CD4-positive, alpha-beta T cell treated with Interleukin-1 beta for 1 hour (primary cell): ENCODE measurements at places on chromosomes 16 and 17.
A peak's percentile ranks its signal among the peaks of the same experiment; 100 is the strongest.

DNA sequence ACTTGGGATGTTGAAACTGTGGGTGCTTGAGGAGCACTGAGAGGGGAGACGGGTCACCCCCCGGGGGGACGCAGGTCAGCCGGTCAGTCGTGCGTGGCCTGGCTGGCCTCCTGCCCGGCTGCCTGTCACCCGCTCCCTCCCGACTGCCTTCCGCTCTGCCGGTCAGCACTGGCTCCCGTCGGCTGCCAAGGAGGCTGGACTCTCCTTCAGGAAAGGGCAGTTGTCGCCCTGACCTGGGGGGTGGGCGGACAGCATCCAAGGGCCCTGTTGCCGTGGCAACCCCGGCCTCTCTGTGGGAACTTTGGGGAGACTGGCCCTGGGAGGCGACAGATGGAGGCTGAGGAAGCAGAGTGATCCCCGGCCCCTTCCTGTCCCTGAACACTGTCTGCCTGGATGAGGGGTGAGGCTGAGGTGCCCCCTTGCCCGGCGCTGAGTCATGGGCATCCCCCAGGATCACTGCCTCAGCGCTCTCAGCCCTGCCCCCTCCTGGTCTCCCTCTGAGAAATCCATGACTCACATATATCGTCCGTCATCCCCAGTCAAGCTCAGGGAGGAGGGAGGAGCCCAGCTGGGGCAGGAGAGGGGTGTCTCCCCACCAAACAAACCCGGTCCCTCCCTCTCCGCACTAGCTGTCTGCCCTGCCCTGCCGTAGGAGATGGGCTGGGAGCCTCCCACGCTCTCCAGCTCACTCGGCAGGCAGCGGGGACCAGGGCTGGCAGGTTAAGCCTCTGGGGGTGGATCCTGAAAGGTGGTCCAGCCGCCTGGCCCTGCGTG, at the start of gene ADGRG1:
Gene ADGRG1, plus strand, starts transcription at position 623 of the 774 bp plus-strand sequence. CDS start 21,658 bp downstream, outside the sequence.
- peak; percentile 33 for DNase-seq

DNA sequence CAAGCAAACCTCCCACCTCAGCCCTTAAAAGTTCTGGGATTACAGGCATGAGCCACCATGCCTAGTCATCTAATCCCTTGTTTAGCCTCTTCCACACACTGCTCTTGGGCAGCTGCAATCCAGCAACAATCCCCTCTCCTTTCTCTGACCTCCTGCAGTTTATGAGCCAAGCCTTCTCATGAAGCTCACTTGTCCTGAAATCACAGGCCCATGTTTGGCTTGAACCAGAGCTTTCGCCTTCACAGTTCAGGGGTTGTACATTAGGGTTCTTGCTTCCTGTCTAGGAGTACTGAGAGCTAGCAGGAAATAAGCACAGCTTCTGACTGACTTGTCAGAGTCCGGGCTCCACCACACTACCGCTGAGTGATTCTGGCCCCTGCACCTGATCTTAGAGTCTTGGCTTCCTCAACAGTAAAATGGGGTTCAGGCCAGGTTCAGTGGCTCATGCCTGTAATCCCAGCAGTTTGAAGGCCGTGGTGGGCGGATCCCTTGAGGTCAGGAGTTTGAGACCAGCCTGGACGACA, 16.3 kb downstream of the ERAL1 start:
- peak; percentile 38 for DNase-seq

DNA sequence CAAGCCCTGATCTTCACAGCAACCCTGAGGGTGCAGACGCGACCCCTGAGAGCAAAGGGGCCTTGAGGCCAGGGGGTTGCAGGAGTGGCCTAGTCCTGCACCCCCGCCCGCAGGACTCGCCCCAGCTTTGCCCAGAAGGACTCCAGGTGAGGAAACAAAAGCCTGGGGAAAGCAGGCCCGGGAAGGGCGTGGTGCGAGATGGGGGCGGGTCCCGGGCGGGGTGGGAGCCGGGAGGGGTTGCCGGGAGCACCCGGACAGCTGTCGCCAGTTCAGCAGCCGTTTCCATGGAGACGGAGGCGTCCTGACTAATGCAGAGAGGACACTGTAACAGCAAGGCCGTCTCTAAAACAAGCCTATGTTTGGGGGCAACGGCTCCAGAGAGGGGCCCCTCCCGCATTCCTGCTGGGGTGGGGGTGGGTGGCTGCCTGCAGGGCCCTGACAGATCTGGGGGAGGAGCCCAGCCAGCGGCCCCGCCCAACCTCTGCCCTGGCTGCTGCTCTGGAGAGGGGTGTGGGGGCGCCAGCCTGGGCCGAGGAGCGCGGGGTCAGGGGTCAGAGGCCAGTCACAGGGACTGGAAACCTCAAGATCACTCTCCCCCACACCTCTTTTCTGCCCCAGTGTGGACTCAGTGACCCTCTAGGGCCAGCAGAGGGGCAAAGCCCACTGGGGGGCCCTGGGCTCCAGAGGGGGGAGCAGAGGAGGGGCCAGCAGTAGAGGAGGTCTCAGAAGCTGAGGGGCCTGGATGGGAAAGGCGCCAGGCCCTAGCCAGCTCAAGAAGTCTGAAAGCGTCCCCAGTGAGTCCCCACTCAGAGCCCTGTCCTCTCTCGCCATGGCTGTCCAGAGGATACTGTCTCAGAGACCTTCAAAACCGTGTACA, 3.1 kb upstream of the TPPP3 start:
- no peak for DNase-seq

GRCh38 chr16:51172368-51172767, 21.3 kb upstream of the SALL1 start:
- DNase-seq, result no peak

GRCh38 chr17:67422897-67423296, 45.8 kb downstream of the PITPNC1 start:
- DNase-seq, result no peak

GRCh38 chr17:63365366-63366240, 80.5 kb downstream of the CYB561 start:
- no peak for DNase-seq

DNA sequence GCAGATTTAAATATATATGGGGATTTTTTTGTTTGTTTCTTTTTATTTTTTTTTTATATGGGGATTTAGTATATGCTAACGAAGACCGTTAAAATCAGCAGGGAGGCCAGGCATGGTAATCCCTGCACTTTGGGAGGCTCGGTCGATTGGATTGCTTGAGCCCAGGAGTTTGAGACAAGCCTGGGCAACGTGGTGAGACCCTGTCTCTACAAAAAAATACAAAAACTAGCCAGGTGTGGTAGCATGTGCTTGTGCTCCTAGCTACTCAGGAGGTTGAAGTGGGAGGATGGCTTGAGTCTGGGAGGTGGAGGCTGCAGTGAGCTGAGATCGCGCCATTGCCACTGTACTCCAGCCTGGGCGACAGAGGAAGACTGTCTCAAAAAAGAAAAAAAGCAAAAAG, 22.3 kb upstream of the MEIOC start:
- DNase-seq, result no peak

GRCh38 chr17:50267074-50267841, 7.0 kb upstream of the TMEM92 start:
- DNase-seq, result no peak

DNA sequence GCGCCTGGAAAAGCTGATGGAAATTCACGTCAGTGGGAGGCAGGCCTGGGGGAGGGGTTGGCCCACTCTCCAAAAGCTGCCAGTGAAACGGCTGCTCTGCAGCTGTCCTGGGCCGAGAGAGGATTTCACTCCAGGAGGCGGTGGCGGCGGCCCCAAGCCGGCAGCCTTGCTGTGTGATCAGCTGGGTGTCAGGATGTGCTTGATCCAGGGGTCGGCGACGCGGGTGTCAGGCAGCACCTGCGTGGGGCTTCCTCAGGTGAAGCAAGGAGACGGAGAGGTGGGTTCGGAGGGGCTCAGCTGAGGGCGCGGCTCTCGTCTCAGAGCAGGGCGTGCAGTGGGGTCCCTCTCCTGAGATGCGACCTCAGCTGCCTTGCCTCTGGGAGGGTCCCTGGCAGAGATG, 7.0 kb downstream of the CBFA2T3 start:
- no peak for DNase-seq

DNA sequence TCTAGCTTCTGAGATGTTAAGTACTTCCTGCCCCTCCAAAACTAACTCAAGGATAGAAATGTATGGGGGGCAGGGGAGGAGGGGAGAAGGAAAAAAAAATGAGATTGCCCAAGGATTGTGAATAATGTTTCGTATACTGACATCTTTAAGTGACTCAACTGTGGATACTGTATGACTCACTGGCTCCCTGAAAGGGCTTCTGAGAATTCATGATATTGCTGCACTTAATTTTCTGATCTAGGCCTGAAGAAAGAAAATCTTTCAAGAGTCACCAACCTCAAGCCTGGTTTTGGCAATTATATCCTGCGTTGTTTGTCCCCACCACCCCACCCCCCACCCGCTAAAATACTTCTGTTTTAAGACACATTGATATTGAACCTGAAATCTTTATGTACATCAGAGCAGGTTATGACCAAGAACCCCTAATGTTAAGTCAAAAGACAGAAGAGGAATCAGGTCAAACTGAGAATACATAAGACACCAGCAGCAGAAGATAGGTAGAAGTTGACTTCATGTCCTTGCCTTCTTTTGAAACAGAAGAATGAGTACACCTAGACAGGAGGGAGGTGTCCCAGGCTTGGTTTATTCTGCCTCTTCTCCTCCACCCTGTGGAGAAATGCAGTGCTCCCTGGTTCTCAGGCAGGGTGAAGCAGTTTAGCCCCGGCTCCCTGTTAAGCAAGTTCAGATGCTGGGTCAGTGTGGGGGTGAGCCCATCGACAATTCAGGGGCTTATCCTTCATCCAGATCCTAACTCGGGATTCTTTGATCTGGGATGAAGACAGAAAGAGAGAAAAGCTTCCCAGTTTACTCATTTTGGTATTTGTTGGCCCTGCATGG, 3.3 kb upstream of the FBXL20 start:
- no peak for DNase-seq

GRCh38 chr17:44203731-44204440, 4.2 kb upstream of the ATXN7L3 start:
- DNase-seq, result peak; percentile 55

GRCh38 chr17:39200957-39201510, 951 bp downstream of the RPL19 start:
- no peak for DNase-seq

- peak; percentile 22 for DNase-seq
These were observed 7.9 kb upstream of the SOST start for GRCh38 chr17:43766413-43767052.

DNA sequence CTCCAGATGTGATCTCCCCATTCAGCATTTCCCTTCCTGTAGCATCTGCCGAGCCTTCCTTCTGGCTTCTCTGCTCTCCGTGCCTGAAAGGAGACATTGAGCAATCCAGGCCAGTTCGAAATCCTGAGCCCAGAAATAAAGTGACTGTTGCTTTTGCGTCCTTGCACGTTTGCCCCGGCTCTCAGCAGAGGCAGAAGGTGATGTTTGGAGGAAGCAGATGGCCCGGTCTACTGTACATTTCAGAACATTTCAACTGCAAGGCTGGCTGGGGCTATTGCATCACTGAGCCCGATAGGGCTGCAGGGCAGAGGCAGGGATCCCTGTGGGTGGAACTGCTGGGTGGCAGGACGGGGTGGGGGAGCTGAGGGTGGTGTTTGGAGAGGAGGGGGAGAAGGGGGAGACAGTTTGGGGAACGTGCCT, 29.4 kb downstream of the IRF8 start:
- DNase-seq, result no peak

DNA sequence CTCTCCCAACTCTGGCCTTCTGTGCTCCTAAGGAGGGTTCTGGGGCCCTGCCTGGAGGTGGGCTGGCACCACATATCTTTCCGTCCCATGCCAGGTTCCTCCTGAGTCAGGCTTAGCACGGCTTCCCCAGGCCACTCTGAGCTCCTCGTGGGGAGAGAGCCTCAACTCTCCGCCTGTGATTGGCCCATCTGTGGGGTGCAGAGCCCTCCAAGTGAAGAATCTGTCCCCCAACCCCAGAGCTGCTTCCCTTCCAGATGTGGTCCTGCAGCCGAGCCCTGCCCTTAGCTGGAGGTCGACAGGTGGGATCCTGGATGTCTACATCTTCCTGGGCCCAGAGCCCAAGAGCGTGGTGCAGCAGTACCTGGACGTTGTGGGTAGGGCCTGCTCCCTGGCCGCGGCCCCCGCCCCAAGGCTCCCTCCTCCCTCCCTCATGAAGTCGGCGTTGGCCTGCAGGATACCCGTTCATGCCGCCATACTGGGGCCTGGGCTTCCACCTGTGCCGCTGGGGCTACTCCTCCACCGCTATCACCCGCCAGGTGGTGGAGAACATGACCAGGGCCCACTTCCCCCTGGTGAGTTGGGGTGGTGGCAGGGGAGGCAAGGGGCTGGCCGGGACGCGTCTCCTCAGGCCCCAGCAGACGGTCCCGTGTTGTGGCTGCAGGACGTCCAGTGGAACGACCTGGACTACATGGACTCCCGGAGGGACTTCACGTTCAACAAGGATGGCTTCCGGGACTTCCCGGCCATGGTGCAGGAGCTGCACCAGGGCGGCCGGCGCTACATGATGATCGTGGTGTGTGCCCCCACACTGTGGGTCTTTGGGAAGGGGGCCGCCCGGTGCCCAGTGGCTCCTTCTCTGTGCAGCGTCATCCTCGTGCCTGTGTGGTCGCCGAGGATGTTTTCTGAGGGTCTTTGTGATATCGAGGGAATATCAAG, 6.9 kb downstream of the GAA start:
- no peak for DNase-seq

GRCh38 chr17:10821054-10821453, 16.8 kb downstream of the PIRT start:
- no peak for DNase-seq

DNA sequence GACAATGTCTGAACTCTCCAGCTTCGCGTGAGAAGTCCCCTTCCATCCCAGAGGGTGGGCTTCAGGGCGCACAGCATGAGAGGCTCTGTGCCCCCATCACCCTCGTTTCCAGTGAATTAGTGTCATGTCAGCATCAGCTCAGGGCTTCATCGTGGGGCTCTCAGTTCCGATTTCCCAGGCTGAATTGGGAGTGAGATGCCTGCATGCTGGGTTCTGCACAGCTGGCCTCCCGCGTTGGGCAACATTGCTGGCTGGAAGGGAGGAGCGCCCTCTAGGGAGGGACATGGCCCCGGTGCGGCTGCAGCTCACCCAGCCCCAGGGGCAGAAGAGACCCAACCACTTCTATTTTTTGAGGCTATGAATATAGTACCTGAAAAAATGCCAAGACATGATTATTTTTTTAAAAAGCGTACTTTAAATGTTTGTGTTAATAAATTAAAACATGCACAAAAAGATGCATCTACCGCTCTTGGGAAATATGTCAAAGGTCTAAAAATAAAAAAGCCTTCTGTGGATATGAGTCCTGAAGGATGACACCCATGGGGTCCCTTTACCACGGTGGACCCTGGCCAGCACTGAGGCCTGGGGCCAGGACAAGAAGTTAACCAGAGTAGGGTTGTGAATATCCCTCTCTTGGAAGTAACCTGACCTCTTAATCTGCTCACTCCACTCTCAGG, 10.5 kb upstream of the ITGAD start:
- peak; percentile 66 for DNase-seq

DNA sequence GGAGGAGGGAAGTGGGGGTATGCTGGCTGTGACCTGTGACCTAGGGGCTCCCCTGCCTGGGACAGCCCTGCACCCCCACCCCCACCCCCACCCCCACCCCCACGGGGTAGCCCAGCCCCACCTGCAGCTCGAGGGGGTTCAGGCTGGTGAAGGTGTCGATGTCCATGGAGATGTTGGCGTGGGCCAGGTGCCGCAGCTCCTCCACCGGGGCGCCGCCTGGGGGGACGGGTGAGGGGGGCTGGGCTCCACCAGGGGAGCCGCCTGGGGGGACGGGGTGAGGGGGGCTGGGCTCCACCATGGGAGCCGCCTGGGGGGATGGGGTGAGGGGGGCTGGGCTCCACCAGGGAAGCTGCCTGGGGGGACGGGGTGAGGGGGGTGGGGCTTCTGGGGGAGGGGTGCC, 9.9 kb downstream of the MSLN start:
- no peak for DNase-seq
